ENCODE measurements at places on chromosomes 16 and 17.

DNA sequence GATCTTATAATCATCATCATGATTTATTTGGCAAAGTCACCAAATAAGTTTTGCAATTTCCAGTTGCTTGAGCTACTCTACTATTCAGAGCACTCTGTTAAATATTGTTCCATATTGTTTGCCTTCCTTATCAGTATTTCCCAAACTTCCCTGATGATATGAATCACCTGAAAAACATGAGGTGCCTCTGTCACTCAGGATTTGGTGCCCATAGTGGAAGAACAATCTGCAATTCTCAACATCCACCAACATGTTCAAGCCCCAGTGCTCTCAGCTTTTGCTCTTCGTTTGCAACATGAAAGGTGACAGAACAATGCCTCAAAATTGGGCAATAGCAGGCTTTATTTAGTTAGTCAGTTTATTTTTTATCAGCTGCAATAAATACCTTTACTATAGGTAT is 28.6 kb upstream of the WSB1 start:
- no peak for DNase-seq

DNA sequence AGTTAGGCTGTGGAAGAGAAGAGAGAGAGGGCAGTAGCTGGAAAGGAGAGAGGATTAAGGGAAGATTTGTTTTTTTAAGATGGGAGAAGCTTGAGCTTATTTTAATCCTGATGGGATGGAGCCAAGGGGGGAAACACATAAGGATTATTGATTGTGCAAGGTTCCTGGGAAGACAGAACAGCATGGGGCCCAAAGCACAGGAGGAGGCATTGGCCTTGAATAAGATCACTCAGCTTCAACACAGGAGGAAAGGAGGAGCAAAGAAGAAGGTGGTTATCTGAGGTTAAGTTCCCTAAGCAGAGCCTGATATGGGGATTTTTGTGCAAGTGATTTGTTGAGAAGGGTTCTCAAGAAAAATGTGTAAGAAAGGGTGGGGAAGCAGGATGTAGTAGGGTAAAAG is 169.8 kb downstream of the ABCC12 start:
- DNase-seq, result no peak

- no peak for DNase-seq
Observed at GRCh38 chr17:17824119-17824782, 12.5 kb downstream of the SREBF1 start.

GRCh38 chr16:64983963-64984362 is 137.9 kb downstream of the CDH11 start:
- DNase-seq, result peak; percentile 18

- DNase-seq, result no peak
Observed at GRCh38 chr16:78439646-78440045, 340.2 kb downstream of the WWOX start.

GRCh38 chr17:74015990-74016389 is 187.5 kb upstream of the RPL38 start:
- DNase-seq, result no peak
